ENCODE measurements at places on chromosomes 5 and 9.
A peak's percentile ranks its signal among the peaks of the same experiment; 100 is the strongest.

DNA sequence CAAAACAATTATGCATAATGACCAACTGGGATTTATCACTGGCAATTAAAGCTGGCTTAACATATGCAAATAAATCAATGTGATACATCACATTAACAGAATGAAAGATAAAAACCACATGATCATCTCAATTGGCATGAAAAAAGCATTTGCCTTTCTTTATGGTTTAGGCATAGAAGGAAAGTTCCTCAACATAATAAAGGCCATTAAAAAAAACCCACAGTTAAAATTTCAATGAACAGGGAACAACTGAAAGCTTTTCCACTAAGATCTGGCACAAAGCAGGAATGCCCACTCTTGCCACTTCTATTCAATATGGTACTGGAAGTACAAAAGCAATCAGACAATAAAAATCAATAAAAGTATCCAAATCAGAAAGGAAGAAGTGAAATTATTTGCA, 151.2 kb upstream of the CD180 start:
- H3K27ac ChIP-seq, result no peak overlapping the region
- no peaks in the 10 kb centered on the region for H3K4me1 ChIP-seq
- H3K4me3 ChIP-seq, result no peak overlapping the region

GRCh38 chr9:97598461-97599288, 34.5 kb downstream of the TSTD2 start:
- no peak overlapping the region for H3K27ac ChIP-seq
- no peaks in the 10 kb centered on the region for H3K27me3 ChIP-seq
- peak; percentile 82 for DNase-seq
- H3K4me3 ChIP-seq, result no peak overlapping the region
- H3K4me1 ChIP-seq, result no peaks in the 10 kb centered on the region

GRCh38 chr5:150217038-150217437, 27.2 kb downstream of the SLC6A7 start:
- peaks cover 30% of the 10 kb centered on the region for H3K27me3 ChIP-seq
- H3K27ac ChIP-seq, result no peak overlapping the region
- H3K4me3 ChIP-seq, result no peak overlapping the region
- H3K36me3 ChIP-seq, result no peaks in the 10 kb centered on the region
- no peaks in the 10 kb centered on the region for H3K4me1 ChIP-seq

DNA sequence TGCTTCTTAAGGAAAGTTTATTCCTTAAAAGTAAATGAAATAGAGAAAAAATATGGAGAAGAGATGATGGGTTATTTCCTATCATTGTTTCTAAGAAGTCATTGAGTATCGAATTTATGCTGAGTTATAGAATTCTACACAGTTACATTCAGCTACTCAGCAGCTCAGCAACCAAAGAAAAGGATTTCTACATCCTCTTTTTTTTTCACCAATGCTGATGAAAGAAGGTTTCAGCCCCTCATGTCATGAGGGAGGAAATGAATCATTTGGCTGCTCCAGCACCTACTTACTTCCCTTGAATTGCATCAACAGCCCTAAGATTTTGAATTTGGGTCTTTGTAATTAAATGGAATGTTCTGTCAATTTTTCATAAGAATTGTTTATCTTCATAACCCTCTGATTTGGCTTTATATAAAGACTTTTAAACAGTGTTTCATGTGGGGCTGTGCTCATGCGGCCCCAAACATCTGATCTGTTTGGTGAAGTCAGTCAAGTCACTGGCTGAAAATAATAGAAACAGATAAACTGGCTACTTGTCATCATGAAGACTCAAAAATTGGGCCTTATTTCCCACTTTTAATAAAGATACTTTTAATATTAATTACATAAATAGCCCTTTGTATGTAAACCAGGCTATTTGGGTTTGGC, 18.5 kb upstream of the SNX2 start:
- no peak overlapping the region for H3K27ac ChIP-seq
- no peak for DNase-seq
- no peaks in the 10 kb centered on the region for H3K4me1 ChIP-seq

DNA sequence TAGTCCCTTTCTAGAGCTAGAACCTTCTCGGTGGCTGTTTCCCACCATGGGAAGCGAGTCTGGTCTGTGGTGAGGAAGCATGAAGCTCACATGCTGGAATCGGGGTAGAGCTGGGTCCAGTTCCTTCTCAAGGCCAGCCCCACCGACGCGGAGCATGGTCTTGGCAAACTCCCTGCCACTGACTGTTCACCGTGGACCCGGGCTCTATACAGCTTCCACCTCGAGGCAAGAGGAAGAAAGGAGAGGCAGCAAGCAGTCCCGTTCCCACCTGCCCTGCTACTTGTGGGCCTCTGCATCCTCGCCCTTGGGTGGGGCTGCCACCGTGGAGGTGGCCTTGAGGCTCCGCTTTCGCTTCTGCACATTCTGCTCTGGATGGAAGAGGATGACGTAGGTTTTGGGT, 13.7 kb downstream of the GRM6 start:
- no peaks in the 10 kb centered on the region for H3K27me3 ChIP-seq
- no peak for DNase-seq
- no peaks in the 10 kb centered on the region for H3K4me1 ChIP-seq
- no peaks in the 10 kb centered on the region for H3K36me3 ChIP-seq
- no peak overlapping the region for H3K4me3 ChIP-seq
- H3K27ac ChIP-seq, result no peak overlapping the region

GRCh38 chr5:78734094-78734845, 85.7 kb upstream of the LHFPL2 start:
- H3K4me3 ChIP-seq, result no peak overlapping the region
- no peaks in the 10 kb centered on the region for H3K4me1 ChIP-seq
- no peaks in the 10 kb centered on the region for H3K27me3 ChIP-seq
- no peak for DNase-seq

GRCh38 chr9:37327553-37327952, 94.9 kb upstream of the GRHPR start:
- no peak overlapping the region for H3K4me3 ChIP-seq
- H3K4me1 ChIP-seq, result no peaks in the 10 kb centered on the region
- H3K27me3 ChIP-seq, result no peaks in the 10 kb centered on the region
- H3K27ac ChIP-seq, result no peak overlapping the region

GRCh38 chr9:27659571-27659970, 86.3 kb upstream of the C9orf72 start:
- H3K36me3 ChIP-seq, result no peaks in the 10 kb centered on the region
- H3K27me3 ChIP-seq, result no peaks in the 10 kb centered on the region

GRCh38 chr5:163809473-163809872, 304.1 kb downstream of the MAT2B start:
- no peaks in the 10 kb centered on the region for H3K27me3 ChIP-seq
- DNase-seq, result no peak
- no peak overlapping the region for H3K4me3 ChIP-seq
- no peak overlapping the region for H3K27ac ChIP-seq
- H3K36me3 ChIP-seq, result no peaks in the 10 kb centered on the region

GRCh38 chr9:136075881-136076678, 19.0 kb downstream of the NACC2 start:
- no peak for DNase-seq
- no peak overlapping the region for H3K4me3 ChIP-seq
- no peaks in the 10 kb centered on the region for H3K36me3 ChIP-seq
- H3K4me1 ChIP-seq, result peaks cover 18% of the 10 kb centered on the region
- no peak overlapping the region for H3K27ac ChIP-seq
- no peaks in the 10 kb centered on the region for H3K27me3 ChIP-seq

DNA sequence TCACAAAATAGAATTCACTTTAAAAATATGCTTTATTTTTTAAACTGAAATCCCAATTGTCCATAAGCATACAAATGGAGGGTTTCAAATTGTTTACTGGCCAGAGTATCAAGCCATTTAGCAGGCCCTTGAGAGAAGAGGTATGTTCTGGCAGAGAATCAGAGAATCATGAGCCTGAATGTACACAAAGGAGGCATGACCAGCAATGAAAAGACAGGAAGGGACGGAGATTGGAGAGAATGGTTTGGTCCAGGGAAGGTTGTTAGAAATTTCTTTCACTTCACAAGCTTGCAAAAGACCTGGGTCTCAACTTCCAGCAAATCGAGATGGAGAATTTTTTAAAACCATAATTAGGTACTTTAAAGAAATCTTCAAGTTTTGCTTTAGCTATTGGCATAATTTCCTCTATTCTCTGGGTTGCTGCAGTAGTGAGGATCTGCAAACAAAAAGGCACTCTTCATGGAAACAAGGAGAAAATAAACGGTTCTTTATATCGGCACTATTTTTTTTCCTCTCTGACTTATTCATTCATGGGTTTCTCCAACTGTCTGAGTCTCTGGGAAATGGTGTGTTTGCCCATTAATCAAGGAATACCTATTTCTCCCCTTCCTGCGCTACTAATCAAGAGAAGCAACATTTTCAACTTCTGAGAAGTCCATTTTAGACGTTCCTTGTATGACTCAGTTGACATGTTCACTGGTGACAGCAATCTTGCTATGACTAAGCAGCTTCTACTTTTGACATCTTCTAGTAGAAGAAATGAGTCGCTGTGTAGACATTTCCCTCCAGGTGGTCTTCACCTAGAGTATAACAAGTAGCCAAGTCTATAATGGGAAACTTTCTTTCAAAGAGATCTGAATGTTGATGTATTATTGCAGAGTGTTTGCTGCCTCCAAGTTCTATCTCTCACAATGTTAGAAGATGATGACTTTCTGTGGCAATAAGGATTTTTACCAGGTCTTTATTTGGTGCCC, 23.1 kb upstream of the ERCC6L2 start:
- H3K4me3 ChIP-seq, result no peak overlapping the region
- no peak overlapping the region for H3K27ac ChIP-seq

GRCh38 chr9:132163876-132164603, 2.2 kb downstream of the NTNG2 start:
- no peaks in the 10 kb centered on the region for H3K36me3 ChIP-seq
- DNase-seq, result no peak
- H3K27me3 ChIP-seq, result peaks cover 47% of the 10 kb centered on the region
- H3K4me3 ChIP-seq, result no peak overlapping the region
- H3K4me1 ChIP-seq, result no peaks in the 10 kb centered on the region

GRCh38 chr5:146076455-146076854, 28.9 kb downstream of the PLAC8L1 start:
- no peak overlapping the region for H3K4me3 ChIP-seq
- DNase-seq, result no peak
- no peaks in the 10 kb centered on the region for H3K4me1 ChIP-seq
- H3K36me3 ChIP-seq, result no peaks in the 10 kb centered on the region
- H3K27me3 ChIP-seq, result peaks cover 6% of the 10 kb centered on the region
- no peak overlapping the region for H3K27ac ChIP-seq

DNA sequence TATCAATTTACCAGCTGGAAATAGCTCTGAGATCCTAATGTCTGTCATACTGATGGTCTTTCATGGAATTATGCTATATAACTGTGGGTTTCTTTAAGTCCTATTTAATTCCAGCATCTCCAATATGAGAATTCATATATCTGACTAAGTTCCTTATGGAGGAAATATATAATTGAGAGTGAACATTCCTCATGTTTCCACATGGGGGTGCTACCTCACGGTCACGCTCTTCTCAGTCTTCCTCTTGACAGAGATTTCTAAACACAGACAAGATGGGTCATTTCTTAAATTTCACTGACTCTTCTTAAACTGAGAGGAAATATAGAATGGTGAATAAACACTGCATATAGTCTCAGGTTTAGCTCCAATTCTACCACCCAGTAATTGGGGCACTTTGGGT, 212.1 kb downstream of the SLF1 start:
- DNase-seq, result peak; percentile 6
- H3K4me1 ChIP-seq, result no peaks in the 10 kb centered on the region
- no peaks in the 10 kb centered on the region for H3K27me3 ChIP-seq
- H3K4me3 ChIP-seq, result no peak overlapping the region

DNA sequence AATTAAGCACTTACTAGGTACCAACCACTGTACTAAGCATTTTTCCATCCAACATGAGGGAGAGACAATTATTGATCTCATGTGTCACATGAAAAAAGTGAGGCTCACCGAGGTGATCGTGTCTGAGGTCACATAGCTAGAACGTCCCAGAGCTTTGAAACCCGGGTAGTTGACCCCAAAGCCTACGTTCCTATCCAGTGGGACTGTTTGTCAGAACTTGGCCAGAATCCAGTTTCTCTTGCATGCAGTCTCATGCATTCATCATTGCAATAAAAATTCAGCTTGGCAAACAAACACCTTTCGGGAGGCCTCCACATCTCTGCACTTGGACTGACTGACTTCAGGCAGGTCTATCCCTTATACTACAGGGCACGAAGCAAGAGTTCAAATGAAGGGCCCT, 23.4 kb upstream of the FAT2 start:
- DNase-seq, result no peak
- H3K4me3 ChIP-seq, result no peak overlapping the region
- peaks cover 6% of the 10 kb centered on the region for H3K4me1 ChIP-seq
- no peaks in the 10 kb centered on the region for H3K27me3 ChIP-seq
- H3K36me3 ChIP-seq, result no peaks in the 10 kb centered on the region
- no peak overlapping the region for H3K27ac ChIP-seq

DNA sequence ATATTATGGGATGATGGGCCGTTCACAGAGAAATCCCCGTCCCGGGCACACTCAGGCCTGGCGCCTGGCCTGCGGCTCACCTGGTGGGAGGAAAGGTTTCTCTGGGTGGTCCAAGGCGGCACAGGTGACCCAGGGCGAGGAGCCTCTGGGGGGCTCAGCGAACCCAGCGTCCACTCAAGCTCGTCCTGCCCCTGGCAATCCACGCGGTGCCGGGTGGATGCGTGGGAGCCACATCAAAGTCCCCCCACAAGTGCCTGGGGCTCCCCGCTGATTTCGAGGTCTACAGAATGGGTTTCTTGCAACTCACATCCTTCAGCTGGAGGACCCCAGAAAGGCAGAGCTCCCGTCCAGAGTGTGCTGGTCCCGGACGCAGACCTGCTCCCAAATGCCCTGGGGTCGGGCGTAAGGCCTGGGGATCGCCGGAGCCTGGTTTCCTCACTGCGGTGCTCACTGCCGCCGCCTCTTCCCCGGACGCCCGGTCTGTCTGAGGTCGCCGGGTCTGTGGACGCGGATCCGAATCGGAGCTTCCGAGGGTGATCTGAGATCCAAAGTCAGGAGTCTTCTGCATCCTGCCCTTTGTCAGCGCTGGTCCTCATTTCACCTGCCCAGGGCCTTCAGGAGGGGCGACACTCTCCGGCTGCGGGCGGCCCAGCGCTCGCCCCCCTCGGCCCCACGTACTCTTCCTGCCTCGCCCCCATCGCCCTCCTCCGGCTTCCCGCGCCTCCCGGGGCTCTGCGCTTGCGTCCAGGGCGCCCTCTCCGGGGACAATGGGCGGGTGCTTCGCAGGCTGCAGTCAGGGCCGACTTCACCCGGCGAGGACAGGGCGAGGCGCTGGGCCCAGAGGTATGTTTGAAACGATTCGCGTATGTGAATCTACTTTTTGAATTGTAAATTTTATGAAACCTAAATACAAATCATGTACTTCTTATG, 20.0 kb upstream of the RUFY1 start:
- no peaks in the 10 kb centered on the region for H3K36me3 ChIP-seq
- H3K4me1 ChIP-seq, result no peaks in the 10 kb centered on the region
- H3K4me3 ChIP-seq, result no peak overlapping the region
- H3K27me3 ChIP-seq, result no peaks in the 10 kb centered on the region

GRCh38 chr9:132546148-132547051, 36.0 kb upstream of the BARHL1 start:
- H3K27ac ChIP-seq, result no peak overlapping the region
- H3K27me3 ChIP-seq, result peaks cover 4% of the 10 kb centered on the region
- H3K36me3 ChIP-seq, result no peaks in the 10 kb centered on the region
- H3K4me1 ChIP-seq, result 0 out of 2 replicates have a peak, but pooled peaks cover 4% of the 10 kb centered on the region

GRCh38 chr9:2623288-2624050, 1.9 kb downstream of the VLDLR start:
- H3K27me3 ChIP-seq, result no peaks in the 10 kb centered on the region
- H3K4me3 ChIP-seq, result peak overlapping the region; percentile 86
- no peaks in the 10 kb centered on the region for H3K4me1 ChIP-seq
- no peaks in the 10 kb centered on the region for H3K36me3 ChIP-seq

Measured in SJCRH30 (cell line).